CD4-positive, alpha-beta memory T cell (primary cell): ENCODE measurements at places on chromosomes 5 and 9.
A peak's percentile ranks its signal among the peaks of the same experiment; 100 is the strongest.

DNA sequence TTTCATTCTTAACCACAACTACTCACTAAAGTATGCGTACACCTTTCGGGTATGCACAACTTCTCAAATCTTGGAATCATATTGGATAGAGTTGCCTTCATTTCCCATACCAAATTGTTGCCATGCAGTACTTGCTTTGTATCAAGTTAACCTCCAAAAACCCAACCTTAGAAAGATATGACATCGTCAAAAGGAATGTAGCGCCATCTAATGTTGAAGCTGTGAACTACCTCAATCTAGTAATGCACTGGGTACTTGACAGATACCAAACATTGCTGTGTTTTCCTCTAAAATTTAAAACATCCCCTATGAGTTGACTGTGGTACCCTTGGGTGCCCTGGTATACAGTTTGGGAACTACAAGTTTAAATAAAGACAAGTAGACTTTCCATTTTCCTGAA, 318.4 kb downstream of the ARL15 start:
- DNase-seq = no peak

DNA sequence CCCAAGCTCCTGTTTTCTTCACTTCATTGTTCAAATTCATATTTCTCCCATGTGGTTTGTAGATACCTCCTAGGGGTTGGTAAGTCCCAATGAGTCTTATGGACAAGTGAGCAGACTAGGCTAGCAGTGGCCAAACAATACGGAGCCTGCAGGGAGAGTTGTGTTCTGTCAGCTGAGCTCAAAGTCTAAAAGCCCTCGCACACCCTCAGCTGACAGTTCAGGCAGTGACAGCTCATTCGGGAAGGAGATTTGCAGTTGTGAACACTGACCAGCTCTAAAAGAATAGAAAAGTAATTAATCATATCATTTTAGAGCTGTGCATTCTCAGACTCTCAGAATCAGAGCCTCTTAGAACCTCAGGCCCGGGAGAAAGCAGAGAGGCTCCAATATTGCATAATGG, 95.1 kb downstream of the SH3TC2 start:
- no peak for DNase-seq

DNA sequence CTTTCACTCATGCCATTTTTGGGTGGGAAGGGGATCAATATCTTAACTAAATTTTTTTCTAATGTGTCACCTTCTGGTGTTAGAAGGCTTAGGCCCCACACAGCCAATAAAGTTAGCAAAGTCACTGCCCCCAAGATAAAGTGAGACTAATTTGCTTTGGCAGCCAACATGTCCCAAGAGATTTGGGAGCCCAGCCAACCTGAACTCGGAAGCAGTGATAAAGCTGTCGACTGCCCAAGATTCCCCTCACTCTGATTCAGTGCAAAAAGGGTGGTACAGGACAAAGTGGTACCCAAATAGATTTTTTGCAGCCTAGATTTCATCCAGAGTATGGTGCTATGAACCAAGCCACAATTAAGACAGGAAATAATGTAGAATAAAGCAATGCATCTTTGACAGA, 572.5 kb upstream of the ARRDC3 start:
- no peak for DNase-seq

GRCh38 chr9:120032639-120033038, 547.3 kb downstream of the CDK5RAP2 start:
- DNase-seq = no peak

- no peak for DNase-seq
Observed at GRCh38 chr5:130090569-130091270, 186.5 kb downstream of the CHSY3 start.

GRCh38 chr9:102840335-102840734, 154.8 kb upstream of the CYLC2 start:
- no peak for DNase-seq

DNA sequence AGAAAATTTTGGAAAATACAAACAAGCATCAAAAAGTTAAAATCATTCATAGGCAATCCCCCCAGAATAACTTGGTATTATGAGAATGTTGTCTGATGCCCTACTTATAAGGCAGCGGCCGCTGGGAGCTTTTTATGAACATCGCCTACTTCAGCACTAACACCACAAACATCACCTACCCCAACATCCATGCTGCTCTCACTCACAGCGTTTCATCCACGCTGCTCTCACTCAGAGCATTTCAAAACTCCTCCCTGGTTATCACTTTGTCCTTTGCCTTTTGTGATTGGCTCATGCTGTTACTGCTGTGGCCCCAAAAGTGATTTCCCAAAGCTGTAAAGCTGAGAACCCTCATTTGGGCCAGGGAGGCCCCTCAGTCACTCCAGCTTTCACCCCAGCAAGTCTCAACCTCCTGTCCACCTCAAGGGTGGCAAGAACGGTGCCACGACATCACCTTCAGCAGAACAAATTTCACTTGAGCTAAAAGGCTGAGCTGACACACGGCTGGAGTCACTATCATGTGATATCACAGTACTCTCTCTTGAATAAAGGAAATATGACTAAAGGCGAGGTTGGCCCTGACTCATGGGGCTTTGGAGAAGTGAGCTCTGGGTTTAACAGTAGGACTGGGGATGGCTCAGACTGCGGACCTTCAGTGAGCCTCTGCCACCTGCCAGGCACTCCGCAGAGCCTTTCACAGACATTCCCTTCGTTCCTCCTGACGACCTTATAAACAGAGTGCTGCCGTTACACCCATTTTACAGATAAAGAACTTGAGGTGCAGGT, 25.2 kb downstream of the SHC3 start:
- DNase-seq = no peak

GRCh38 chr9:136726631-136727191, 14.3 kb downstream of the DIPK1B start:
- peak; percentile 25 for DNase-seq

DNA sequence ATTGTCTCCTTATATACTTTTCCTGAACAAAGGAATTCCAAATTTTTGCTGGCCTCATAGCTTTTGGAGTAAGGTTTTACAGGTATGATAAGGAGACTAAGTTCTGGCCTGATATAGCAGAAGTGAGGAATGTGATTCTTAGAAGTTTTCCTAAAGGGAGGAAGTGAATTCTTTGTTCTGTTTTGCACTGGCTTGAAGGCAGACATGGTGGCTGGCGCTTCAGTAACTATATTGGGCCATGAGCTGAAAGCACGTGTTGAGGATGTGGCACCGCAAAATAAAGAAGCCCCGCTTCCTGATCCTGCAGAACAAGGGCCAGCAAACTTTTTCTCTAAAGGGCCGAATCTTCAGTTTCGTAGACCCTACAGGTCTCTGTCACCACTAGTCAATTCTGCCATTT, 224.2 kb downstream of the SNX18 start:
- DNase-seq = no peak

DNA sequence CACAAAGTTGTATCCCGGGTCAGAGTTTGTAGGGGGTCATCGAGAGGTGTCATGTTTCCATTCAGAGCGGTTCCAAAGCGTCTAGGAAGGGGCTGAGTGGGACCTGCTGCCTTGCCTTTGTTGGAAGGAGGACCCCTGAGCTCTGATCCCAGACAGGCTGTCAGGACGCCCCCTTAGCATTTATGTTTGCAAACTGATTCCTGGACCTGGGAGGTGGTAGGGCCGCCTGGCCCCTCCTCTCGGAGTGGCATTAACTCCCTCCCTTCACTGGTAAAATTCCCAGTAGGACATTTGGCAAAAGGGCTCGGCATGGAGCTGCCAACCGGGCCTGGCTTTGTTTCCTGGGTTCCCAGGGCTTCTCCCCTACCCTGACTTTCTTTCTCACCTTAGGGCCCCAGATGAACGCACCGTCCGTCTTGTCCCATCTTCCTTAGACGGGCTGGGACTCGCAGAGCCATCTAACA, 2.5 kb downstream of the JADE2 start:
- DNase-seq = no peak

DNA sequence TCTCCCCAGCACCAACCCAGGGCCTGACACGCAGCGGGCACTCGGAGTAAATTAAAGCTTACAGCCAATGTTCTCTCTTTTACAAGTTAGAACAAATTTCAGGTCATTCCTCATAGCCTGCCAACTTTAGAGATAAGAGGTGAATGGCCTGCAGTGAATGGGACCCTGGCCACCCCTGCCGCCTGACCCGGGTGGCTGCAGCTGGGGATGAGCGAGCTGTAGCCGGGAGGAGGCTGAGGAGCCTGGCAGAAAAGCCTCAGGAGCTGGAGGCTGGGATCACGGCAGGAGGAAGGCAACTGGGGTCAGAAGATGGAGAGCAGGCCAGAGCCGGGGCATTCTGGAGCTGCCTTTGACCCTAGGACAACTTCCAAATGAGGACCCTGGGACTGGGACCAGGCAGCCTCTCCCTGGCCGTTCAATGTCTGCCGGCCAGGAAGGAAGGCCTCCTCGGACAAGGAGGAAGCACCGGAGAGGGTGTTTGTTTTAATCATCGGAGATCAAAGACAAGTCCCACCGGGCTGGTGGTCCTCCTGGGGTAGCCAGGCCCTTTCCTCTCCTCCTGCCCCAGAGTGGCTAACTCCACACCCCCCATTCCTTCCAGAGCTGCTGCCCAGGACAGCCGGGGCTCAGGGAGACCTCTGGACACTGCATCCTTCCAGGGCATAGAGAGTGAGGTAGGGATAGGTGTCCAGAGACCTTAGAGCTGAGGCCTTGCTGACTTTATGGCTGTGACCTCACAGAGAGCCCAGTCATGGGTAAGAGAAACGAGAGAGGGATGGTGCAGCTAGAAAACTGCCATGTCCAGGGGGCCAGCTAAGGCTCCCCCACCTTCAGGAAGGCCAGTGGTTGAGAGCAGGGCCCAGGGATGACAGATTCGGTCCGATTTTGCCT, 87.3 kb upstream of the LMX1B start:
- DNase-seq = no peak

DNA sequence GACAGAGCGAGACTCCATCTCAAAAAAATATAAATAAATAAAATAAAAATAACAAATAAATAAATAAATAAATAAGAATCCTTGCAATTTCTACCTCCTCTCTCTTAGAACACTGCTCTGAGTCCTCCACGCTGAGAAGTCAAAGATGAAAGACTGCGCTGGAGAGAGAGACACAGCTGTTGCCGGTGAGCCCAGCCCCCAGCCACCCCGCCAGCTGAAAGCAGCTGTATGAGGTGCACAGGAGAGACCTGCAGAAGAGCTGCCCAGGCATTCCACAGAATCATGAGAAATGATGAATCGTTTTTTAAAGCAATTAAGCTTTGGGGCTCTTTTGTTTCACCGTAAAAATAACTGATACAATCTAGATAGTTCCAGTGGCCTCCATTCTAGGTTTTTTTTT, 16.3 kb upstream of the STRBP start:
- DNase-seq = no peak

DNA sequence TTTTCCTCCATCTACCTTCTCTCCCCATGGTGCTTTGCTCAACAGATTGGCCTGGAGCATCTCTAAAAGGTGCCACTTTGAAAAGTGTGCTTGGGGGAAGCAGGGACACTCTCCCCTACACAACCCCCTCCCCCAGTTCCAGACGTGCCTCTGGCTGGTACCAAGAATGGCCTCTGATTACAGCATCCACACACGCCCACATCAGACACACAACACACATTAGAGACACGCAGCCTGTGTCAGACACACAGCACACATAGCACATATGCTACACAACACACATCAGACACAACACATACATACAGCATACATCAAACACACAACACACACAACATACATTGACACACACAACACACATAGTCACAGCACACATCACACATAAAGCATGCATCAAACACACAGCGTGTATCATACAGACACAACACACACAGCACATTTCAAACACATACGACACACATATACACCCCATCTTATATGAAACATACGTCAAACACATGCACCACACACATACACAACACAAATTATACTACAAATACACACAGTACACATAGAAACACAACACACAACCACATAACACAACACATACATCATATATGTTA, 150.4 kb downstream of the RGS3 start:
- DNase-seq = no peak
